Endothelial cell (in vitro differentiated cells): ENCODE measurements at places on chromosomes 2 and 18. TPM values are rescaled to one million over a fixed set of nuclear protein-coding genes. Genes with fewer than 3 reads are reported as not detected.
A peak's percentile ranks its signal among the peaks of the same experiment; 100 is the strongest.

GRCh38 chr2:190879474-190880377, 895 bp upstream of the GLS start:
- no peak for DNase-seq

DNA sequence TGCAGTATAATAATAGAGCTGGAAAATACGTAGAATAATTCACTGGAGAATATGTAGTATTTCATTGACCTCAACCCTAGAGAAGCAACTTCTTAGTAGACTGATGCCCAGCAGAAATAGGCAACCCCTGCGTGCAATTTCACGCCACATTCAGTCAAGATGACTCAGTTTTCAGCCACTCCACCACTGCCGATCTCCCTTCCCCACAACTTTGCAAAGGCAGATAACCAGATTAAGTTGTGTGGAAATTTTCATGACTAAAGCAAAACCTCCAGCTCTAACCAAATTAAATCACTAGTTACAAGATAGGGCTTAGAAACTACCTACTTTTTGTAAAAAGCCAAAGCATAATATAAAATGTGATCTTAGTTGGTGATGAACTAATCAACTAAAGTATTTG, 63.3 kb upstream of the STK17B start:
- no peak for DNase-seq

GRCh38 chr18:41096504-41096903, 858.5 kb upstream of the PIK3C3 start:
- peak; percentile 7 for DNase-seq

DNA sequence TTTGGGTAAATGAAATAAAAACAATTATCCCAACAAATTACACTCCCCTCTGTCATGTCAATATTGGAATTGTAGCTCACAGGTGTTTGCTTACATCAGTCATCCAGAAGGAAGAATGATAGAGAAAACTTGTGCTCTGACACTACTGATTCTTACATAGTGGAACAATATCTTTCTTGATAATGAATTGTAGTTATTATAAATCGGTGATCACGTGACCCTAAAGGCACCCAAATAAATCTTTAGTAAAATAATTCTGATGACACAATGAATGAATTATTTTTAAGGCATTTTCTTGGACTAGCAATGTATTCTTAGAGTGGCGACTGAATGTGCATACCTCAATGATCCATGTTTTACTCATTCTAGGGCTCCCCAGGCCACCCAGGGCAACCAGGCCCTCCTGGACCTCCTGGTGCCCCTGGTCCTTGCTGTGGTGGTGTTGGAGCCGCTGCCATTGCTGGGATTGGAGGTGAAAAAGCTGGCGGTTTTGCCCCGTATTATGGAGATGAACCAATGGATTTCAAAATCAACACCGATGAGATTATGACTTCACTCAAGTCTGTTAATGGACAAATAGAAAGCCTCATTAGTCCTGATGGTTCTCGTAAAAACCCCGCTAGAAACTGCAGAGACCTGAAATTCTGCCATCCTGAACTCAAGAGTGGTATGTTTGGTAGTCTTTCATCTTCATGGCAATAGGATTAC, 34.5 kb downstream of the COL3A1 start:
- DNase-seq = no peak

GRCh38 chr2:27296481-27296880, 11.8 kb downstream of the UCN start:
- no peak for DNase-seq

DNA sequence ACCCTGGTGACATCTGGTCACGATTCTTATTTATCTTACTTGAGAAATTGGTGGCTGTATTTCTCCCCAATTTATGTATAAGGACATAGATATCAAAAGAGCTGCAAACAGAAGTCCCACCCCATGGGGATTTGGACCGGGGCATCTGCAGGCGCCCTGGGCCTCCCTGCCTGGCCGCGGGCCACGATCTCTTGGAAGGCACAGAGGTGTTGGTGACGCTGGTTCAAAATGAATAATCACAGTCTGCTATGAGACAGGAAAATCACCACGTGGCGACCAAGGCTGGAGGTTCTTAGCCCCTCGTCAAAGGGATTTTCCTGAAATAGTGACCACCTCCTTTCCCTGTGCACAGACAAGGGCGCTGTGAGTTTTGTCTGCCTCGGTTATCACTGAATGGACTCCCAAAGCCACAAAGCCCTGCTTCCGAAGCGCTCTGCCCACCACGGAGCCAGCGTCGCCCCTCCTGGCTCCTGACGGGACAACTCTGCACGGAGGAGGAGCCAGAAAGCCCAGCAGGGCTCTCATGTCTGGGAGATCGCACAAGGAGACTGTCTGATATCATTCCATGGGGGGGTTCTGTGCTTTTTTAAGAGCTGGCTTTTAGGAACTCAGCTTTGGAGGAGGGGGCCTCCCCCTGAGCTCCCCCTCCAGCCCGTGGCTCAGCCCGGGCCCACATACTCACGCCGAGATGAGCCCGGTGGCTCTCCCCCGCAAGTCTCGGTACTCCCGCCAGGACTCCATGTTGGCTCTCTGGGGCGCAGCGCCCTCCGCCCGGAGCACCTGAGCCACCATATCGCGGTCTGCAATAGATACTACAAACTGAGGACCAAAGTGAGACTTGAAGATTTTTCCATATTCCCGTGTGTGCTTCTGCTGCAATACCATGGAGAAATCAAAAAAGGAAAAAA, 14.6 kb downstream of the CYP27C1 start:
- no peak for DNase-seq

GRCh38 chr18:50014606-50015005, 180.3 kb downstream of the MYO5B start:
- DNase-seq = no peak

GRCh38 chr2:18842836-18843235, 253.5 kb upstream of the NT5C1B start:
- DNase-seq = no peak

- no peak for DNase-seq
These were observed 328 bp upstream of the PASK start for GRCh38 chr2:241149675-241149924.

DNA sequence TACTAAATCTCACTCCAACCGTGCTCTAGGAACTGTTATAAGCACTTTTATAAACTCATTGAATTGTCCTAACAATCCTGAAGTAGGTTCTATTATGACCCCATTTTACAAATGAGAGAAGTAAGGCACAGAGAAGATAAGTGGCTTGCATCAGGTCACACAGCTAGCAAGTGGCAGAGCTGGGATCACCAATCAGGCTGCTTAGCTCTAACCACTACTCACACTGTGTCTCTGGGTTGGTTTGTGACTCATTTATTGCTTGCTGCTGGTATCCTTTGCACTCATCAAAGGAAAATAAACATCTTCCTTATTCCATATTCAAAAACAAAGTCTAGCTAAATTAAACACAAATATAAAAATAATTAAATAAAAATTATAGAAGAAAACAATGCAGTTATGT, 42.5 kb upstream of the IL1R2 start:
- DNase-seq = no peak

DNA sequence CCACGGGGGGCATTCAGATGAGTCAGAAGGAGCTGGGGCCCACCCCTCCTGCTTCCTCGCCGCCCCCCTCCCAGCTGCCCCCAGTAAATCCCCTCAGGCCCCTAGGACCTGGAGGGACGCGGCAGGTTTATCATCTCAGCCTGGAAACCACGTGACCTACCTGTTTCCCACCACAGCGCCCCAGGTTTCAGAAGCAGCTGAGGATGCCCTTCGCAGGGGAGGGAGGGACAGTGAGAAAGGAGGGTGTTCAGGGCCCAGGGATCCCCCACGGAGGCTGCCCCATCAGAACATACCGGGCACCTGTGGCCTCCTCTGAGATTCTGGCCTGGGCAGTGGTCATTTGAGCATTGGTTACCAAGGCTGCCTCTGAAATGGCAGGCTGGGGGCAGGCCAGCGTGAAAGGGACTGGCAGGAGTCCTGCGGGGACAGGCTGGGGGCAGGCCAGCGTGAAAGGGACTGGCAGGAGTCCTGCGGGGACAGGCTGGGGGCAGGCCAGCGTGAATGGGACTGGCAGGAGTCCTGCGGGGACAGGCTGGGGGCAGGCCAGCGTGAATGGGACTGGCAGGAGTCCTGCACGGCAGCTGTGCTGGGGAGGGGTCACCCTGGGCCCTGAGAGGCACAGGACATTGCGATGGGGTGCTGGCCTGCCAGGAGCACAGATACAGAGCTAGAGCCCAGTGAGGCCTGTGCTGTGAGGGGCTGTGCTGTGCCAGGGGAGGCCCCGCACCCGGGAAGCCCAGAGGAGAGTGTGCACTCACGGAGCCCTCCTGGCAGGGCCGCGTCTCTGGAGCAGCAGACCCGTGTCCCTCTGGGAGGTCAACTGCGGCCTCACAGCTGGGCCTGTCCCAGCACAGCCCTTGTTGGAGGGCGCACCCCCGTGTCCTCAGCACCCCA, 1.6 kb downstream of the NEU4 start:
- no peak for DNase-seq

DNA sequence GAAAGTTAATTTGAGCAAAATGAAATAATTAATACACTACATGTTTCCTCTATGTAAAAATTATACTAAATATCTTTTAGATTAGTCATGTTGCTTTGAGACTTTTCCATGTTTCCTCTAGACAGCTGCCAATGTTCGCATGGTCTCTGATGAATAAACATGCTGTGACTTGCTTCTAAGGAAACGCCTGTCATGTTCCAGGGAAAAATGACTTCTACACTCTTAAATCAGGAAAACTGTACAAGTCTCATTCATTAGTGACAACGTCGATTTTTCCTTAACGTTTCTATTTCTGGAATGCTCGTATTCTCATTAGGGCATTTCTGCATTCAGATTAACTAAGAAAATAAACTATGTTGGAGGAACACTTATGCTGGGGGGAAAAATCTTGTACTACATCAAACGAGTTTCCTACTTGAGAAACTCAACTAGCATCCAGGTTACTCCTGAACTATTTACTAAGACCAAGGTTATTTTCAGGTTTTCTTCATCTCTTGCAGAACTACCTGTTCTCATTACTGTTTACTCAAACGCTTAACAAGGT, 1.6 kb downstream of the COBLL1 start:
- DNase-seq = no peak

DNA sequence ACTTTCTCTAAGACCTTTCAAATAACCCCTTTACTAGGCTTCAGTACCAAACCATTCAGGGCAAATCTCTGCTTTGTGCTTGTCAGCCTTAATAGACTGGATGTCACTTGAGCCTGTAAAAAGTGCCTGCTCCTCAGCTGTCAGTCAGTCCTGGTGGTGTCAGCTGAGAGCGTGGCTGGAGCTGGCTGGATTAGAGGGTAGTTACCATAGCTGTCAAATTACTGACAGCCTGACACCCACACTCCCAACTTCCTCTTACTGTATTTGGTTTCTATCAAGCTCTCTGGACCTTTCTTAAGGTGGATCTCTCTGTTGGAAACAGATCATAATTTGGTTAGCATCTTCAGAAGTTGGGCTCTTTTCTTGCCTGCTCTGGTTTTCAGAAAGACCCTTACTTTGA, 371.4 kb upstream of the ATP5MC3 start:
- no peak for DNase-seq

DNA sequence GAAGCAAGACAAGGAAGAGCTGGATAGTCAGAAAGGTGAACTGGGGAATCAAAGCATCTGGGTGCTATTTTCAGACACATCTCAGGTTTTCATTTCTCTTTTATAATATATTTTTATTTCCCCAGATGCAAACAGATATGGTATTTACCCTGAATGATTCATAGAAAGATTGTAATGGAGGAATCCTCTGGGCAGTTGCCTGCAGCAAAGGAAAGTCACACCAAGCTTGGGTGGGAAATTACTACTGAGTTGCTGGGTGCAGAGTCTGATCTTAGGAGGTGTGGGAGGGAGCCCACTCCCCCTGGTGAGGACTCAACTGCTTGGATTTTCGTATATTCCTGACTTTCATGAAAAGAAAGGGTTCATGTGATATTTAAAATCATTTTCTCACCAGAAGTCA, 2.1 kb downstream of the EFR3B start:
- DNase-seq = no peak

DNA sequence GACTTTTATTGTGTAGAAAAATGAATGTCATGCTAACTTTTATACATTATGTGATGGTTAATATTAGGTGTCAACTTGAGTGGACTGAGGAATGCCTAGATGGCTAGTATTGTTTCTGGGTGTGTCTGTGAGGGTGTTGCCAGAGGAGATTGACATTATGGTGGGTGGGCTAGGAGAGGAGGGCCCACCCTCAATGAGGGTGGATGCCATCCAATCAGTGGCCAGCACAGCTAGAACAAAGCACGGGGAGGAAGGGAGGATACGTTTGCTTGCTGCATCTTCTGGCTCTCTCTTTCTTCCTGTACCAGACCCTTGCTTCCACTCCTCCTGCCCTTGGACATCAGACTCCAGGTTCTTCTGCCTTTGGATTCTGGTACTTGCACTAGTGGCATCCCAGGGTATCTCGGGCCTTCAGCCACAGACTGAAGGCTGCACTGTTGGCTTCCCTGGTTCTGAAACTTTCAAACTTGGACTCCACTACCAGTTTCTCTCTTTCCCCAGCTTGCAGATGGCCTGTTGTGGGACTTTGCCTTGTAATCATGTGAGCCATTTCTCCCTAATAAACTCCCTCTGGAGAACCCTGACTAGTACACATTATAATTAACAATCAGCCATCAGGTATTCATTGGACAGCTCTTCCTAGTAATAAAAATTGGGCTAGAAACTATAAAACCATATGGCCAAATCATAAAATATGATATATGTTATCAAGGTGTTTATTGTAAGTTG, 31.7 kb upstream of the ZCCHC2 start:
- no peak for DNase-seq

DNA sequence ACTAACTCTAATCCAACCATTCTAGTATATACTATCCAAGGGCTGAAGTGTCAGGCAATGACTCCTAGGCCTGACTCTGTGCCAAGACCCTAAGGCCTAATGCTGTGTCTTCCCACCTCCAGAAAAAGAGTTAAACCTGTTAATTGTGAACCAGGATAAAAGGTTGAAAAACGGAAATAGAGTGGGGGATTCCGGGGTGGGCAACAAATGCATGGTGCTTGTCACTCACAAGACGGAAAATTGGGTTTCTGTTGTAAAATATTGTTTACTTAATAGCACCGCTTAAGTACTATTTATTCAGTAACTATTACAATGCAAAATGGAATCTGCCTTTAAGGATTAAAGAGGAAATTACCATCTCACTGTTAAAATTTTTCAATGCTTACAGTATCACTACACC, 3.2 kb downstream of the STK17B start:
- DNase-seq = no peak

DNA sequence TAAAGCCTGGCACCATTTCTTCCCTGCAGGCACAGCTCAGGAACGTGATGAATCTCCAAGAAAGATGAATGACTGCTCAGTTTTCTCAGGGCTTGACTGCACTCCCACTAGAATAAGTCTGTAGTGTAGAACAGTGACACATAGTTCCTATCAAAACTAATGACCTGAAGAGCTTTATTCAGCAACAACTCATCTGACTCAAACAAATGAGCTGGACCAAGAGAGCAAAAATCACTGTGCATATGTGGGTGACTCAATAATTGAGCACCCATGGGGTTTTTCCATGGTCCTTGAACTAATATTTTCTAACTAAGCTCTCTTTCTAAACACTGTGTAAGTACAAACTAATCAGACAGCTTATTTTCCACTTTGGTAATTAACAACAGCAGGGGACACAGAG, 61.1 kb upstream of the XDH start:
- no peak for DNase-seq

Gene SERPINB12
- total RNA-seq = not detected

Gene CNGA3
- 0.10 TPM for total RNA-seq

Gene CAPN14
- total RNA-seq = 0.13 TPM

Gene GAREM2
- 4.6 TPM for total RNA-seq

Gene TUBA3D
- not detected for total RNA-seq

Gene FSHR
- not detected for total RNA-seq
